ENCODE measurements at places on chromosomes 5 and 9.

DNA sequence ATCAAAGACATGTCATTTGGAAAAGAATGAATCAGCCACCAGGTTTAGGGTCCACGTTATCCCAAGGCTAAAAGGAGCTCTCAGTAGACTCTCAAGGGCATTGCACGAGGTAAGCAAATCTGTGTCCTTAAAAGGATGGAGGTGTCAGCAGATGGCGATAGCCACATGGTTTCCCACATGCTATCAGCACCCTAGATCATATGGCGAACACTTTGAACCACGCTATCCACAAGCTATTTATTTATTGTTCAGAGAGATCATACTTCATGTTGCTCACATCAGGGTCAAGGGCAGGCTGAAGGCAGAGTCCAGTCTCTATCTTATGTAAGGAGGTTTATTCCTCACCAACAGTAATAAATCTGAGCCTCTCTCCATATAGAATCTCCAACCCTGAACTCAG lies 43.7 kb downstream of the CDH6 start:
- DNase-seq: no peak

DNA sequence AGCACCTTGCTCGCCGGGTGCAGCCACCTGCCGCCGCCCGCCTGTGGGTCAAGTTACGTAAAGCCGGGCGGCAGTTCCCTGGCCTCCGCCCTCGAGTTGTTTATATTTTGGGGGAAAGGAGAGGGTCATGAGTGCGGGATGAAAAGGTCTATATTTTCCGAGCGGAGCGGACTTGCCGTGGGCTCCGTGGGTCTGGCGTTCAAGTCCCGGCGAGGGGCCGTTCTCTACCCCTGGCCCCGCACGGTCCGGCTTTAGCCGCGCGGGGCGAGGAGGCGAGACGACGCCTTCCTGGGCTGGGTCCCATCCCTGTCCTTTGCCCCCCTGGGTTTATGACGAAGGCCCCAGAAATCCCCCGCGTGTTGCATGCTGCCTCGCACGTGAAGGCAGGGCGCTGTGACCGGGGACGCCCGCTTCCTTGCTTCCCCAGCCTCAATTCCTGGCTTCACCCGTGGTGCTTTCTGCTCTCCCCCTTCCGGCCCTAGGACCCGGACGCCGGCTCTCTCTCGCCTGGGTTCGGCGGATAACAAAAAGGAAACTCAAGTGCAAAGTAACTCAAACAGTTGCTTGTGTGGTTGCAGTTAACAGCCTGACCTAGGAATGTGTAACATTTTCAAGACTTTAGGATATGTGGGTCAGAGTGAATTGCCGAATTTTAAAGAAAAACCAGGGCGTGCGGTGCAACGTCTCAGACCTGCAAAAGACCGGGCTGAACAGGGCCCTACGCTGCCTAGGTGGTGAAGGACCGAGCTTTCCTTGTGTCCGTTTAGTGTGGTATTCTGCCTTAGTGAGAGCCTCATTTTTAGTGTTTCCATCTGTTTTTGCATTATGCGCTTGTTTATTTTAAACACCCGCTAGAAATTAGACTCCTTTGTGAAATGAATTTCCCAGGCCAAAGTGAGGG lies 810 bp downstream of the VPS13A start:
- DNase-seq: peak; percentile 53

- DNase-seq: no peak
These were observed 158.2 kb downstream of the MACROH2A1 start for GRCh38 chr5:135240781-135241360.

GRCh38 chr9:101691657-101692056 lies 46.8 kb downstream of the GRIN3A start:
- DNase-seq: no peak

DNA sequence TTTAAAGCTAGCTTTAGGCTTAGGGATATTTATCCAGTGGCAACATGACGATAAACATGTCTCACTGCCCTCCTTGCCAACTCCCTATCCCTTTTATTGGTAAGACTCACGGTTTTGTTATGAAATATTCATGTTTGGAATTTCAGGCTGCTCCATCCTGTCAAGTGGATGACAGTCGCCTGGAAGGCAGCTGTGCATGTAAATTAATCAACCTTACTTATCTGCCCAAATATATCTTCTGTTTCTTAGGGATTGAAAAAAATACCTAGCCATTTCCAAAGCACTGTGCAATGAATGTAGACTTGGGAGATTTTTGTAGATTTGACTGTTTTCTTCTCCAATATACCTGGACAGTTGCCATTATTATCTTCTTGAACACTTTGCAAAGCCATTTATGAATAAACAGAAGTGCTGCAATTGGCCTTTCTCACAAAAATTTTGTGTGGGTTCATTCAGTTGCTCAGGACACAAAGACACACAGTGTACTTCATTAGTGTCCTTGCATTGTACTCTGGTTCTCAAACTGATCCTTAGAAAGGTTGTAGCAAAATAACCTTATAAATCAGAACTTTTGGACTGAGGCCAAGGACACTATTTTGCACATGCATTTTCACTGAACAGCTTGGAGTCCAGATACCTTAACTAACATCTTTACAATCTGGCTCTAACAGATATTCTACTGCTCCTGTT lies 889.4 kb upstream of the SEMA6A start:
- no peak for DNase-seq

- no peak for DNase-seq
These were observed 831.7 kb downstream of the SEMA5A start for GRCh38 chr5:8714198-8714597.

- DNase-seq: no peak
These were observed 116.0 kb upstream of the RANBP3L start for GRCh38 chr5:36417668-36418067.

- no peak for DNase-seq
These were observed 299.0 kb upstream of the MSX2 start for GRCh38 chr5:174425271-174425963.

DNA sequence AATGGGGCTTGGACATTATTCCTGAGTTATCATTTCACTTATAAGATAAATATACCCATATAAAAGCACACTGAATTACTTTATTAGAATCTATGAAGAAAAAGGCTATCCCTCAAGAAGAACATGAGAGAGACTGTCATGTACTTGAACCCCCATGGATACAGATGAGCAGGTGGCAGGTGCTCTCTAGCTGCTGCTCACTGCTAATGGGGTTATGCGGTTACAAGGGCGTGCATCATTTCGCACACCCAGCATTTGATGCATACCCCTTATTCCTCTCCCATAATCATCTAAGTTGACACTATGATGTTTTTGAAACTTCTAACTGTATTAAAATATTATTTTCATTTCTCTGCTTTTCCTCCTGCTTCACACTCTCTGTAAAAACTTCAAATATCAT lies 16.4 kb downstream of the ITK start:
- no peak for DNase-seq

- peak; percentile 33 for DNase-seq
These were observed 674 bp downstream of the LHFPL2 start for GRCh38 chr5:78647838-78648358.

DNA sequence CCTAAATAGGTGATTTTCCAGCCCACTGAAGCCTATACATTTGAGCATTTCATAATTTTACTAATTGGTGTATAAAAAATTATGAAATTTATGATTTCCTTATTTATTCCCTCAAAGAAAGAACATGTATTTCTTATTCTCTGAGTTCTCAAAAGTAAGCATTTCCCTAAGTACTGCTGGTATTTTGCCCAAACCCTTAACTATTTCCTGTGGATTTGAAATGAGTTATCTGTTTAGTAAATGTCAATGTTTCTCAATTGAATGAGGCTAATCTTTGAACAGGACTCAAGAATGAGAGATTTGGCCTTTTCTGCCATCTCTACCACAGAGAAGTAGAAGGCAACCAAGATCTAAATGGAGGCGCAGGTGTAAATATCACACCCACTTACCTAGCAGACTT lies 751.7 kb downstream of the TLE1 start:
- DNase-seq: no peak

GRCh38 chr9:85600675-85601263 lies 141.0 kb downstream of the AGTPBP1 start:
- no peak for DNase-seq

DNA sequence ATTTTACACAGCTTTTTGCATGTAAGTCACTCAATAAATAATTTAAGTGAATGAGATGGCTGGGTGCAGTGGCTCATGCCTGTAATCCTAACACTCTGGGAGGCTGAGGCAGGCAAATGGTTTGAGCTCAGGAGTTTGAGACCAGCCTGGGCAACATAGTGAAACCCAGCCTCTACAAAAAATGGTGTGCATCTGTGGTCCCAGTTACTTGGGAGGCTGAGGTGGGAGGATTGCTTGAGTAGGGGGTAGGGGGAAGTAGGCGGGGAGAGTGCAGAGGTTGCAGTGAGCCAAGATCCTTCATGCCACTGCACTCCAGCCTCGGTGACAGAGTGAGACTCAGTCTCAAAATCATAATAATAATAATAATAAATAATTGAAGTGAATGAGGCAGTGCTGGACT lies 10.2 kb downstream of the KLF9 start:
- no peak for DNase-seq

GRCh38 chr5:136166909-136167308 lies 26.1 kb downstream of the SMIM32 start:
- peak; percentile 13 for DNase-seq

DNA sequence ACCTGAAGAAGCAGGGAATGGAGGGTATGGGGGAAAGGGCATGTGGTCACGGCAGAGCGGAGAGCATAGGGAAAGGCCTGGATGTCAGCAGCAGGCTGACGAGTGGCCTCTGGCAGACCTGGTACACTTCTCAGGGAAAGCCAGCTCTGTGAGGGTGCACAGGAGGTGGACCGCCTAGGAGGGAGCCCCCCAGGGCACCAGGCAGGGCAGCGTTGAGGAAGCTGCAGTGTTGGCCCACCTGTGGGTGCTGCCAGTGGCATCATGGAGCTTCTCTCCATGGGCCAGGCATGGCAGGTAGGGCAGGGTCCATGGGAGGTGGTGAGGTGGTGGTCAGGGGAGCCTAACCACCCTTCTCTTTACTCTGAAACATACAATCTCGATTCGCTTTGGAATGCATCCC lies 143.0 kb upstream of the PITX1 start:
- DNase-seq: no peak

All from germinal center (tissue), 1 donor.